ENCODE measurements at places on chromosomes 6 and 20.

DNA sequence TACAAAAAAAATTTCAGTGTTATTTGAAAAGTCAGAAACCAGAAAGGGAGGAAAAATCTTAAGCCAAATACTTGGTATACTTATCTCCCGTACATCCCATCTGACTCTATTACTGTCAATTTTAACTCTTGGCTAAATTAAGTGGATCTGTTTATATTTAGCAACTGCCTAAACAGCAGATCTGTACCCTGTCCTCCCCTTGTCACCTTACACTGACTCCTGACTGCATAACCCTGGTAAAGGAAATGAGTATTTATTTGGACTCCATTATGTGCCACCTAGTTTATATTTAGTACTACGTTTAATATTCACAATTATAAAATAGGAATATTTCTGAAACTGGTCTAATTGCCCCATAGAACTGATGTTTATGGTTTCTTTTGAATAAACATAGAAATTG is 730.2 kb upstream of the GJE1 start:
- no peak for DNase-seq

DNA sequence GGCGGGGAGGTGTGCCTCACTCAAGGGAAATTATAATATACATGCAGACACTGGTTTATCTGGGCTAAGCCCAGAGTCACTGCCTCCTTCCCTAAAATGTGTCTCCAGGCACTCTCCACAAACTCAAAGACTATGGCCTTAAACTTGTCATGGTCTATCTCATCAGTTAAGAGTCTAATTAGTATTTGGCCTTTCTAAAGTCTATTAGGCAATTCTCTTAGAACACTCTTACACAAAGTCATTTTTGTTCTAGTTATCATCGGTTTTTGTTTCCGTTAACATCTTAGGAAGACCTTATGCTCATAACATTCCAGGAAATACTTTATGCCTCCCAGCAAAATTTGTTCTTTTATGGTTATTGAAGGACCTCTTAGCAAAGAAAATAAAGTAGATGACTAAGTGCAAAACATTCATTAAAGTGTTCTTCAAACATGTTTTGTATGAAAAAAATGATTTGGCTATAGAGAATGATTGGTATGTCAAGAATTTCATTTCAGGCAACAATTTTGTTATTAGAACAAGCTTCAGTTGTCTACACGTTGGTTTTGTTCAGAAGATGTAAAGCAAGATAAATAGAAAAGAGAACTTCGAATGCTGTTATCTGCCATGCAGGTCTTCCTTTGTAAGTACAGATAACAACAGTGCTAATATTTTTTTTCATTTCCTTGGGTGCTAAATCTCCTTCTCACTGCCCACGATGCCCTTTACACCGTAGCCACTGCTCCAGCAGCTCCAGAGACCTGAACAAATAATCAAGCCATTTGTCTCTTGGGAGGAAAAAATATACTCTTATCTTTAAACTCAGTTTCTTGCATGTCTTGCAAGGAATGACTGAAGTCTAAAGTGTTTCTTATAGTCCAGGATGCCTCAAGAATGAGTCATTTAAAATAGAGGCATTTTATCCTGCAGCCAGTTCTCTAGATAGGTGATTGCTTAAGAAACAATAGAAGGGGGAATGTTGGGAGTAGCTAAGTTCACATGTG is 170.4 kb downstream of the HTR1B start:
- no peak for DNase-seq

GRCh38 chr20:34415079-34415478 is 52.0 kb downstream of the ITCH start:
- no peak for DNase-seq

DNA sequence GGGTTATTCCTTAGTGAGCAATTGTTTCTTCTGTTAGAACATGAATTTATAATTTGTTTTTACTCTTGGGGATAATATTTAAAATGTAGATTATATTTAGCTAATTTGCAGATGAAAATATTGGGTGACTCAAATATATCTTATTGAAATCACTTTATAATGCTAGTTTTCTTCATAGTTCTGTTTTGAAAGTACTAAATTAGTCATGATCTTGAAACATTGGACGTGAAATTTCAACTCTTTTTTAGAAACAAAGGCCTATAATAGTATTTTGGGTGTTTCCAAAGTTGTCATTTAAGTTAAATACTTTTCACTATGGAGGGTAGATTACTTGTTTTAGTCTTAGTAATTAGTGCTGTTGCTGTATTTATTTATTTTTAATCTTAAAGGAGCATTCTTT is 250.9 kb downstream of the UTRN start:
- no peak for DNase-seq

GRCh38 chr20:25487306-25487705 is 79.8 kb downstream of the GINS1 start:
- DNase-seq = no peak

DNA sequence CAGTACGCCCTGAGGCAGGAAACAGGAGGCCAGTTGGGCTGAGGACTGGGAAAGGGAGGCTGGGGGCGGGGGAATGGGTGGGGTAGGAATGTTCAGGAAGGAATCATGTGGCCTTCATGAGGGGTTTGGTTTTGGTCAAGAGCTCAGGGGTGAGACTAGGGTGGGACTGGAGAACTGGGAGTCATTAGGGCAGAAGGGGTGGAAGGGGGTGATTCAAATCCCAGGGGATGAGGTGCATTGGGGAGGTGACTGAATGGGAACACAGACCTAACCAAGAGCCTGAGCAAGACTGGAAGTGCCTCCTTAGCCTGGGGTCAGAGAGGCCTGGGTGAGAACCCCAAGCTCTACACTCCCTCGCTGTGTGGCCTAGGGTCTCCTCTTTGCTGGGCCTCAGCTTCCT is 86.8 kb downstream of the DLGAP4 start:
- DNase-seq = no peak
